ENCODE measurements at places on chromosomes 2 and 18. TPM values are rescaled to one million over a fixed set of nuclear protein-coding genes. Genes with fewer than 3 reads are reported as not detected.
A peak's percentile ranks its signal among the peaks of the same experiment; 100 is the strongest.

DNA sequence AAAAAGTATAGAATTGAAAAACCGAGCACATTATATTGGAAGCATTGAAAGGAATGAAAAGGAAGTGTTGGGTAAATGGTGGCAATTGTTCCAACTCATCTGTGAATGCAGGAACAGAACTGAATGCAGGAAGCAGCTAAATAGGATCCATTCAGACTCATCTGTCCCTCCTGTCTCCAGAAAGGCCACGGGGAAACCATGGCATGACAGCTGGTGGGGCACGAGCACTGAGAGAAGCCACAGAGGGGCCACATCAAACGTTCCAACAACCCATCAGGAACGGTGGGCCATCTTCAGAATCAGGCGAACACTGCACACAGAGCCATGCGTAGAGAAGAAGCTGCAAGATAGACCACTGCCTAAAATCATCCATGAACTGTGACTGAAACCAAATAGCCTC, 138.5 kb upstream of the SLC35G4 start:
- H3K36me3 ChIP-seq: no peaks in the 10 kb centered on the region
- no peaks in the 10 kb centered on the region for H3K4me1 ChIP-seq
- no peak overlapping the region for H3K4me3 ChIP-seq
- no peak overlapping the region for H3K27ac ChIP-seq

GRCh38 chr2:222410534-222410933, 13.8 kb upstream of the SGPP2 start:
- H3K4me1 ChIP-seq: no peaks in the 10 kb centered on the region
- DNase-seq: no peak
- no peaks in the 10 kb centered on the region for H3K36me3 ChIP-seq
- H3K27ac ChIP-seq: no peak overlapping the region
- H3K4me3 ChIP-seq: no peak overlapping the region
- no peaks in the 10 kb centered on the region for H3K27me3 ChIP-seq

- H3K4me1 ChIP-seq: no peaks in the 10 kb centered on the region
- H3K36me3 ChIP-seq: no peaks in the 10 kb centered on the region
- DNase-seq: no peak
- H3K27me3 ChIP-seq: no peaks in the 10 kb centered on the region
- no peak overlapping the region for H3K27ac ChIP-seq
Measured at GRCh38 chr2:198382811-198383210, 578.4 kb downstream of the PLCL1 start.

GRCh38 chr2:151405376-151405775, 4.3 kb upstream of the RIF1 start:
- H3K27me3 ChIP-seq: no peaks in the 10 kb centered on the region
- H3K4me3 ChIP-seq: no peak overlapping the region
- H3K27ac ChIP-seq: no peak overlapping the region
- H3K4me1 ChIP-seq: no peaks in the 10 kb centered on the region
- DNase-seq: no peak

GRCh38 chr2:57602733-57603132, 443.9 kb upstream of the VRK2 start:
- no peak for DNase-seq
- H3K27me3 ChIP-seq: no peaks in the 10 kb centered on the region
- H3K27ac ChIP-seq: no peak overlapping the region
- H3K4me3 ChIP-seq: no peak overlapping the region
- H3K36me3 ChIP-seq: no peaks in the 10 kb centered on the region

DNA sequence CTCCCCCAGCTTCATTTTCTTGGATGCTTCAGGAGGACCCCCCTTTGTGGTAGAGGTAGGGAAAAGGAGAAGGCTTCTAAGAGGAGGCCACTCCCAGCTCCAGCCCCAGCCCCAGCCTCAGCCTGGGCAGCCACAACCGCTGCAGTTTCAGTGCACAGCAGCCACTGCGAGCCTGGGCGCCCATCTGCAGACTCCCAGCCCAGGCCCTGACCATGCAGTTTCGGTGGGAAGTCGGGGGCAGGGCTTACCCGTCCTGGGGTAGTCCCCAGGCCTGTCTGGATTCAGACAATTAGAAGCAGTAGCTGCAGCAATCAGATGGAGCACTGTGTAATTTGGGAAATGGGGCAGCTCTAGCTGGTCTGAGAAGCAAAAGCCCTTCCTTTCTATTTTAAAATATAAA, 28.6 kb downstream of the ITM2C start:
- H3K36me3 ChIP-seq: no peaks in the 10 kb centered on the region
- H3K4me3 ChIP-seq: no peak overlapping the region
- H3K27me3 ChIP-seq: no peaks in the 10 kb centered on the region
- H3K27ac ChIP-seq: no peak overlapping the region

GRCh38 chr2:160741815-160742214, 248.2 kb upstream of the RBMS1 start:
- H3K27ac ChIP-seq: no peak overlapping the region
- H3K36me3 ChIP-seq: no peaks in the 10 kb centered on the region
- H3K27me3 ChIP-seq: no peaks in the 10 kb centered on the region
- H3K4me3 ChIP-seq: no peak overlapping the region
- no peaks in the 10 kb centered on the region for H3K4me1 ChIP-seq

GRCh38 chr18:32674491-32674890, 98.3 kb downstream of the KLHL14 start:
- H3K36me3 ChIP-seq: no peaks in the 10 kb centered on the region
- H3K4me3 ChIP-seq: no peak overlapping the region
- no peak overlapping the region for H3K27ac ChIP-seq

GRCh38 chr2:134087371-134087921, 166.4 kb upstream of the MGAT5 start:
- H3K4me3 ChIP-seq: no peak overlapping the region
- no peaks in the 10 kb centered on the region for H3K4me1 ChIP-seq
- no peak overlapping the region for H3K27ac ChIP-seq
- H3K27me3 ChIP-seq: no peaks in the 10 kb centered on the region
- no peak for DNase-seq
- H3K36me3 ChIP-seq: no peaks in the 10 kb centered on the region

DNA sequence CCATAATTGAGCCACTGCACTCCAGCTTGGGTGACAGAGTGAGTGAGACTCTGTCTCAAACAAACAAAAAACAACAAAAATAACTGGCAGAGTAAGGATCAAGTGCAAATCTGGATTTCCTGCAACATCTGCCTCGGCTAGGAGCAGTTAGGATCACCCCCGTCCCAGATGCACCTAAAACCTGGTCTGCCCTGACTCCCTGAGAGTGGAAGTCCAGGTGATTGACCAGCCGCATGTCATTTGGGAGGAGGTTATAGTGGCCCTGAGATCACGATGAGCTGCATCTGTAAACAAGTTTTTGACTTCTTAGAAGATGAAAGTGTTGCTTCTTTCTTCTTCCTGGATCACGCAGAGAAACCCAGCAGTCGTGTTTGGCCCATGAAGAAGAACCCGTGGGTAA, 5.0 kb upstream of the ESPNL start:
- peaks cover 9% of the 10 kb centered on the region for H3K4me1 ChIP-seq
- H3K4me3 ChIP-seq: no peak overlapping the region
- H3K27ac ChIP-seq: no peak overlapping the region

DNA sequence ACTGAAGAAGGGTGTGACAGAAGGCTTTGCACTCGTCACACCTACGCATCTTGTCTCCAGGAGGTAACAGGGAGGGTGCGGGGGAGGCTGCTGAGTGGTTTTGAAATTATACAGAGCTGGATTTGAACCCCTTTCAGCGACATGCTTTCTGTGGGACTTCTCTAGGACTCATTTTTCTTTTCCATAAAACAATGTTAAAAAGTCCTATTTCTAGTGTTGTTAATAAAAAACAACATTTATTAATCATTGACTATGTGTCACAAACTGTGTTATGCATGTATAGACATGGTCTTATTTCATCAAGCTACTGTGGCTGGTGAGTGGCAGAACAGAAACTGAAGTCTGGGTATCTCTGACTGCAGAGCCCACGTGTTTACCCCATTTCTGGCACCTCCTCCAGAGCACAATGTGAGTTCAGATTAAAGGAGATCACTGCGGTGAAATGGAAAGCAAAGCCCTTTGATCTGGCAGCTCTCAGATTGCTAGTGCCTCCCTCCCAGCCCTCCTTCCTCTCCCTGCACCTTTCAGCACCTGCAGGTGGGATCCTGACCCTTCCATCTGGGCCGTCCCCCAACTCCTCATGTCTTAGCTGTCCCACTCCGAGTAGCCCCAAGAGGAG, 315.5 kb upstream of the MYT1L start:
- no peak overlapping the region for H3K4me3 ChIP-seq
- DNase-seq: no peak
- no peaks in the 10 kb centered on the region for H3K4me1 ChIP-seq
- H3K27me3 ChIP-seq: no peaks in the 10 kb centered on the region

- H3K27ac ChIP-seq: peak overlapping the region; percentile 53
- H3K4me3 ChIP-seq: no peak overlapping the region
- no peaks in the 10 kb centered on the region for H3K4me1 ChIP-seq
- no peak for DNase-seq
- no peaks in the 10 kb centered on the region for H3K27me3 ChIP-seq
Measured at GRCh38 chr2:172930871-172931255, 144.8 kb upstream of the MAP3K20 start.

DNA sequence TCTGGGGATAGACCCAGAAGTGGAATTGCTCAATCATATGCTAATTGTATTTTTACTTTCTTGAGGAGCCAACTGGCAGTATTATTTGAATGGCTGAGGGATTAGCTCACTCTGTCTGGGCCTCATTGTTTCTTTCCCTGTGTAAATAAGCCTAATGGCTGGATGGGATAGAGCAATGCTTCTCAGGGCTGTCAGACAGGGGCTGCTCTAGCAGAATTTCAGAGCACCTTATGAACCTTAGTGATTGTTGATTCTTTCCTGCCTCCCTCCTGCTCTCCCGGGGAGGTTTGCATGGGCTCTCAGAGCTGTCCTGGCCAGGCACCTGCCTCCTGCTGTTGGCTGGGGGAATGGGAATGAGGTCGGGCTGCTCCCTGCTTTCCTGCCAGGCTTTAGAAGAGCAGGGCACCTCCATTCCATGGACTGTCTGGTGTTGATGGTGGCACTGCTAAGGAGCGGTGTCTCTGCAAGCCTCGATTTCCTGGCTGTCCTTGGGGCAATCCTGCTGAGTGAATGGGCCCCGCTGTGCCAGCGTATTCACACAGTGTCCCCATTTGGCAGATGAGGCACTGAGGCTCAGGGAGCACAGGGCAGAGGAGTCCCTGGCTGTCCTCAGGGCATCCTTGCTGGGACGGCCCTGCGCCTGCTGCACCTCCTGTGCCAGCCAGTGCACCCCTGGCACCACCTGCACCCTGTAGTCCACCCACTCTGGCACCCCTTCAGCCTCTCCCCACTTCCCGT, 468.2 kb upstream of the HS6ST1 start:
- H3K4me1 ChIP-seq: no peaks in the 10 kb centered on the region
- no peaks in the 10 kb centered on the region for H3K27me3 ChIP-seq
- H3K36me3 ChIP-seq: no peaks in the 10 kb centered on the region
- H3K27ac ChIP-seq: no peak overlapping the region

Gene SCN9A
- 1.1 TPM for total RNA-seq

Gene G6PC2
- total RNA-seq: not detected

Gene ANO7
- 1.1 TPM for total RNA-seq

Gene PID1
- 24.0 TPM for total RNA-seq

All from right atrium auricular region (tissue), 2 donors.